NCI-H1417 (cell line): ENCODE measurements at places on chromosomes 7 and 10.

- DNase-seq, result peak; percentile 63
Measured at GRCh38 chr10:689452-690371, at the start of gene DIP2C. TSS of gene DIP2C (minus strand) at chr10:689668. CDS start at chr10:689578, 90 bp downstream.

DNA sequence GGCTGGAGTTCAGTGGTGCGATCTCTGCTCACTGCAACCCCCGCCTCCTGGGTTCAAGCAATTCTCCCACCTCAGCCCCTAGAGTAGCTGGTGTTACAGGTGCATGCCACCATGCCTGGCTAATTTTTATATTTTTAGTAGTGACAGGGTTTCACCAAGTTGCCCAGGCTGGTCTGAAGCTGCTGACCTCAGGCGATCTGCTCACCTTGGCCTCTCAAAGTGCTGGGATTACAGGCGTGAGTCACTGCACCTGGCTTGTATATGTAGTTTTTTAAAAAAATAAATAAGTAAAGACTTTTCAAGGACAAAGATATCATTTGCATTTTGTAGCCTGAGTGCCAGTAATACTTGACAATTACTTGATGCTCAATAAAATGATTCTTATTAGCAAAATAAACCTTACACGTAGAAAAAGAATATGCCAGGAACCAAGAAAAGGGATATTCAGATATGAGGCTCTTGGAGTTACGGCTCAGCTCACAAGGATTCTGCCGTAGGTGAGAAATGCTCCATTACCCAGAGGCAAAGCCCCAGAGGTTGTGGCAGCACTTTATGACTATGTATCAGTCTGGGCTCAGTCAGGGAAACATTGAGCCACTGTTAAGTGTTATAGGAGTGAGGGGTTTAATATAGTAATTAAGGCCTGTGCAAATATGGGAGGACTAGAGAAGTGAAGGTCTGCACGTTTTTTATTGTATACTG is 98.5 kb downstream of the TPST1 start:
- no peak for DNase-seq

GRCh38 chr7:96953676-96954513 is 51.5 kb upstream of the DLX6 start:
- DNase-seq, result no peak

DNA sequence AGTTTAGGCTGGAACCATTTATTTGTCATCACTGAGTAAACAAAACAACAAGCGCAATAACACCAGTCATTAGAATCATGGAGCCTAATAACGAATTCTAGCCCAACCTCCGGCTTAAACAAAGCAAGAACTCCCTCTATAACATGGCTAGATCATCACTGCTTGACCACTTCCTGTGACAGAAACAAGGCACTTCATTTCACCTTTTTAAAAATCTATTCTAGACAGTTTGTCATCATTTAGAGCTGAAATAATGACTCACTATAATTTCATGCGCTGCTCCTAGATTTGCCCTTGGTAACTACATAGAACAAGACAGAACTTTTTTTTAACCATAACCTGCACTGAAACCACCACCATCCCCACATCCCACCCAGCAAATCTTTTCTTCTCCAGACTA is 81.3 kb downstream of the OSBPL3 start:
- no peak for DNase-seq

GRCh38 chr10:23968301-23968700 is 240.6 kb upstream of the KIAA1217 start:
- no peak for DNase-seq

DNA sequence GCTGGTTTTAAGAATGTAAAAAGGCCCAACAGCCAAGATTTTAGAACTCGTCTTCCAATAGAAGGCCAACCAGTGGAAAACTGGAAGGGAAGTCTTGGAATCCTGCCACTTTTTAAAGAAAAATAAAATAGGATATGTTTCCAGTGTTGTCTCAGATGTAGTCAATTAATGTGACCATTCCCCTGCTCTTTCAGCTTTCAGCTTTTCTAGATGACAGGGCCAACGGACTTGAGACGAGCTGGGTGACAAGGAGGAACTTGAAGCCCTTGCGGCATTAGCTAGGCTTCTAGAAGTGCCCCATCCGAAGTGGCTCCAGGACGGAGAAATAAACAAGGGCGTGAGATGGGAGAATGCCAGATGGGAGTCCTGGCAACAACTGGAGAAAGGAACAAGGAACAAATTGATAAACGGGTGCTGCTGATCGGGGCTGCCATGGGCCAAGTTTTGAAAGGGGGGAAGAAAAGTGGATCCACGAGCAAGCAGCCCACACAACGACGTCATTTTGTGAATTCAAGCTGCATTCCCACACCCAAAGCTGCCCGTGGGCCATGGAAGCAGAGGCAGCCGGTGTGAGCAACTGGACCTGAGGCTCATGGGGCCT is 42.3 kb downstream of the CTBP2 start:
- no peak for DNase-seq

DNA sequence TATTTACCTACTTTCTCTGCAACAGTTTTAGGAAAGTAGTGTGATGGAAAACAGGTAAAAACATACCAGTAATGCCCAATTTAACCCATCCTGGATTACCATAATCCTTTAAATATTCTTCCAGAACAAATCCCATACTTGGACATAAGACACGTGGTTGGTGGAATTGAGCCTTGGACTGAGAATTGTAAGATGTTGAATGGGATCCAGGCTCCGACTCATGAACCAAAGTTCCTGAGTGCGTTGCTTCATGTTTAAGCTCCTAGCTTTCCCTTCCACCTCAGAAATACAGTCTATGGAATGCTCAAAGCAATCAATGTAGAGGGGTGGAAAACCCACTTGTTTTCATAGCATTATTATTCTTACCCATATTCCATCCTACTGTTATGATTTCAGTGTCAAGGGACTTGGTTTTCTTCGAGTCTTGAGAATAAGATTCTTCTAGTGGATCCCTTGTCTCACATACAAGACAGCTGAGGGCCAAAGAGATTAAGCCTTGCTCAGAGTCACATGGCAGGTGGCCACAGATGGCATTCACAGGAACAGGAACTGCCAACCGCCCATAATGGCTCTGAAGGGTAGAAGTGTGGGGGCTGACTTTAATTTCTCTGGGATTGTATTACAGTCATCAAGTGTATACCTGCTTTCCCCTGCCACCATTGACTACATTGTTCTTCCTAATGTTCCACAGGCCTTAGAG is 171.2 kb downstream of the GFRA1 start:
- DNase-seq, result no peak

DNA sequence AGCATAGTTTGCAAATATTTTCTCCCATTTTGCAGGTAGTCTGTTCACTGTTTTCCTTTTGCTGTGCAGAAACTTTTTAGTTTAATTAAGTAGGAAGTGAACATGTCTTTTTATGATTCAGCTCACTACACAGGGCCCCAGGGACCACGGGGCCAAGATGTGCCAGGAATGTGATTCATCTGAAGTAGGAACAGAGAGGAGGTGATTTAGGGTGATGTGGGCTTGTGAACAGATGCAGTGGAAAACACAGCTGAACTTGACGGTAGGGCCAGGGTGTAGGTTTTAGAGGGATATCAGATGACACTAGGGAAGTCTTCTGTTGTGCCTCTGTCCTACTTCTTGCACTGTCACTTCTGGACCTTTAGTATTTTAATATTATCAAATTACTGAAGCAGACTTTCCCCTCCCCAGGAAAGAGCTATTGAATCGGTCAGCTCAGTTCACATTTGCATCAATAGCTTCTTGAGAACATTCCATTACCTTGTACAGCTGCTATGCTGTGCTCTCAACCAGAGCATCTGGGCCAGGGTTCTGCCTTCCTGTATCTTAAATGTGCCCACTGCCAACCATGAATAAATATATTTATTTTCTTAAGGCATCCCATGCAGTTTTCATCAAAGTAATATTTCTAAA is 96.9 kb downstream of the OSBPL3 start:
- no peak for DNase-seq

DNA sequence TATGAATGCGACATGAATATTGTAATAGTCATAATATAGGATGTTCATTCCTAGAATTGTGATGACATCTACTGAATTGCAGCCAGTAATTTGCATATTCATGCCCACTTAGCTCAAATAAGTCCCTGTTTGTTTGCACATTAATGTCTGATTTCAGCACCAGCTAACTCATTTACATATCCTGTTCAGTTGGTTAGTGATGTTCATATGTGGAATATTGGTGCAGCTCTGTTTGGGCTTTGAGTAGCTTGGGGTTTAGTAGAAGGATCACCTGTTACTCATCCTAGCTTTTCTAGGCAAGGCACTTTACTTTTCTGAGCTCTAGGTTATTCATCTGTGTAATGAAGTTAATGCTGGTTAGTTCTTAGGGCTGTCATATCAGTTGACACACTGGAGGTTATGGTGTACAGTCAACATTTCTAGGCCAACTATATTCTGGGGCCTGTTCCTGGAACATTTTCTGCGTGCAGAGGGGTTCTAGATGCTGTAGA is 238.4 kb downstream of the EXOC4 start:
- DNase-seq, result no peak

- no peak for DNase-seq
Measured at GRCh38 chr7:139660317-139661042, 117.3 kb downstream of the HIPK2 start.

DNA sequence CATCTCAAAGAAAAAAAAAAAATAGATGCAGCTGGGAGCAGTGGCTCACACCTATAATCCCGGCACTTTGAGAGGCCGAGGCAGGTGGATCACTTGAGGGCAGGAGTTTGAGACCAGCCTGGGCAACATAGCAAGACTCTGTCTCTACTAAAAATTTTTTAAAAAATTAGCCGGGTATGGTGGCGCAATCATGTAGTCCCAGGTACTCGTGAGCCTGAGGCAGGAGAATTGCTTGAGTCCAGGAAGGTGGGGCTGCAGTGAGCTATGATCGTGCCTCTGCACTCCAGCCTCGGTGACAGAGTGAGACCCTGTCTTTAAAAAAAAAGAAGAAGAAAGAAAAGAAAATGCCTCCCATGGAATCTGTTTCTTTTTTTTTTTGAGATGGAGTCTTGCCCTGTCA is 31.9 kb downstream of the GTF2IRD1 start:
- DNase-seq, result no peak

DNA sequence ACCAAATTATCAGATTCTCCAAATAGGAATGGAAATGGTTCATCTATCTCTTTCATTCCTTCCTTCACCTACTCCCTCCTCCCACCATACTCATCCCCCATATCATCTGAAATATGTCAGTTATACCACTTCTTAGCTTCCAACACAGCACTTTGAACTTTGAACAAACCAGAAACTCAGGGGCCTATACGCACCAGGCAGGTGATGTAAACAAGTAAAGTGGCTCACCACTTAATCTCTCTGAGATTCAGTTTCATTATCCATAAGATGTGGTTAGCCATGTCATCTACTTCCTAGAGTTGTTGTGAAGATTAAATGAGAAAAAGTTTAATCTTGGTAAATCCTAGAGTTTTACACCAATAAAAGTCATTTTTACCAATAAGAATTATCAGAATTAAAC is 65.9 kb upstream of the LRRN3 start:
- no peak for DNase-seq

DNA sequence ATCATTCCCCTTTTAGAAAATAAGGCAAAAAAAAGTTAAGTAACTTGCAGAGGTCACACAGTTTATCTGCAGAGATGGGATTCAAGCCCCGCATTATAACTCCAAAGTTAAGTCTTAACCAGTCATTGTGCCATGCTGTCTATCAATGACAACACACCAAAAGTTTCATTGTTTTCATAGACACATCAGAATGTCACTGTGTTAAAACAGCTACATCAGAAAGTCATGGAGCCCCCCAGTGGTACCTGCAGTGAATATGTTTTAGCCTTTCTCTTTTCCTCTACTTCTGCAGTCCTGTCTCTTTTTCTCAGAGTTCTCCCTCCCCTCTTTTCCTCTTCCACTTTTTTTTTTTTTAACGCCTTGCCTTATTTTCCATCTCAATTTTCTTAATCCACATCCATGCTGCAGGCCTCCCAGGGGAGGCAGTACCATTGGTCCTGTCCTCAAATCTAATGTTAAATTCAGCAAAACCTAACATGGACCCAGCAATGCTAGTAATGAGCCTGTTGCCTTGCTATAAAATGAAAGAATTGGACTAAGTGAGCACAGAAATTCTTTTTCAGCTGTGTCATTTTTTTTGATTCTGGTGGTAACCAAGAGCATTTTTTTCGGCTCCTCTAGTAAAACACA is 3.8 kb upstream of the NRCAM start:
- DNase-seq, result peak; percentile 76

- no peak for DNase-seq
Measured at GRCh38 chr10:71211053-71211452, 1.3 kb upstream of the UNC5B start.

GRCh38 chr7:1899196-1899595 is 229.1 kb downstream of the ELFN1 start:
- DNase-seq, result no peak

DNA sequence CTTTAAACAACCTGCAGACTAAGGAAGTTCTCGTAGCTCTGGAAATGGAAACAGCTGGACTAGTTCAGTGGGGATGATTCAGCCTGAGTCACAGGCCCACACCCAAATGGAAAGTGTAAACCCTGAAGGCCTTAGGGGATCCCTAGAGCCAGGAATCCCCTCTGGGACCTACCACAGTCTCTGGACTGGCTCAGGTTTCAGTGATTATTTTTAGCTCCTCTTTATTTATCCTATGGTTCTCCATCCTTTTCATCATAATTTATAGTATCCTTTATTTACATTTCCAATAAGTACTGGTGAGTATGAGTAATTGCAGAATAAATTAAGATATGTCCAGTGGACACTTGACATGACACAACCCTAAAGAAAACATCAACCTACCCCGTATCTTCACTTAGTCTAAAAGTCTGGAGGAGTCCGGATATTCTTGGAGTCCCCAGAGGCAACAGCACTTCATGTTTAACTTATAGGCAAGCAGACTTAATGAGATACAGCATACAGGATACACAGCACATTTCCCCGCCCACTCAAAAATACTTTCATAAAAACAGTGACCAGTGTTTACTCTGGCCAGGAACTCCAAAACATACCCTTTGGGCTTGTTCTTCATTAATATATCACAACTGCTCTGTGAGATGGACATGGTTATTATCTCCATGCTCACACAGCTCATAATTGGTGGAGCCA is 28.4 kb upstream of the SEMA3E start:
- peak; percentile 40 for DNase-seq

GRCh38 chr10:123573236-123574108 is 92.7 kb upstream of the GPR26 start:
- peak; percentile 47 for DNase-seq

DNA sequence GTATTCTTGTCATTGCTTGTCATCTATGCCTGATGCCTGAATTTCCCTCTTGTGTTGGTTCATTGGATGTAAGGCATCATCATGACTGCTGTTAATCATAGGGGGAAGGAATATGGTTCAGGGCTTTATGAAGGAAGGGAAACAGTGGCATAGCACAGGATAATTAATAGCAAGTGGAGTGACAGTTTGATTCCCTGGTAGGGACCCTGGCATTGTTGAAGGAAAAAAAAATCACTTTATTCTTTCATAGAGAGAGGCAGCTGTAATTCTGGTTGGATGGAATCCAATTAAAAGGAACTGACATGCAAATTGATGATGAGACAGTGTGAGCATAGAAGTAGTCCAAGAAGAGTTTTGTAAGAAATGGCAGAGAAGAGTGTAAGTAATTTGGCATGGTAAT is 121.4 kb downstream of the AUTS2 start:
- DNase-seq, result peak; percentile 62
